ENCODE measurements at places on chromosomes 11 and 22.

GRCh38 chr22:48105259-48105658, 1342.8 kb downstream of the TBC1D22A start:
- DNase-seq: no peak

DNA sequence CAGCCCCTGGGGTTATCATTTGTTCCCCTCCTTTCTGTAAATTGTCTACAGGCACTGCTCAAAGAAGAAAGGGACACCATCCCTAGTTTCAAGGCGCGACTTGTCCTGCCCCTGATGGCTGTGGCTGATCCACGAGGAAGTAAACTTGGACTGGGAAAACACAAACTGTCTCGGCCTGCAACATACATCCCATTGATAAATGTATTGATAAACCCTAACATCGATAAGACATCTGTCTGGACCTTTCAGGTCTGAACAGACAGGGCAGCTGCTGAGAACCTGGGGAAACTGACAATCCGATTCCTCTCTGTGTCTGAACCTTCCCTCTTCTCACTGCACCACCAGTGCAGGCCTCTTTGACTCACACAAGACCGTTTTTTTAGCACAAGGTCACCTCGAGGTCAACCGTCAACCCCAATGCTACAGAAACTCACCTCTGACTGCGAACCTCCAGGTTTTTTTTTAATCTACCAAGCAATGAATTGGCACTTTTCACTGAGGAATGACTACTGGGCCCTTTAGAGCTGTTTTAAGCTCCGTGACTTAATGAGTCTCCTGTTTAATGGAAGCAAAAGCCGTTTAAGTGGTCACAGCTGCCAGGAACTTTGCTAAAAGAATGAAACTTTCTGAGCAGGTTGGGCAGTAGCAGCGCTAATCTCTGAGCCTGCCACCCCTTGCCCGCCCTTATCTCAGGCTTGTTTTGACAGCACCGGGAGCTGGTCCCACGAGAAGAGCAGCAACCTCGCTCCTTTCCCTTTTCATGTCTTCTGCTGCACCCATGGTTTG, 203.8 kb upstream of the TMEM45B start:
- DNase-seq: no peak

DNA sequence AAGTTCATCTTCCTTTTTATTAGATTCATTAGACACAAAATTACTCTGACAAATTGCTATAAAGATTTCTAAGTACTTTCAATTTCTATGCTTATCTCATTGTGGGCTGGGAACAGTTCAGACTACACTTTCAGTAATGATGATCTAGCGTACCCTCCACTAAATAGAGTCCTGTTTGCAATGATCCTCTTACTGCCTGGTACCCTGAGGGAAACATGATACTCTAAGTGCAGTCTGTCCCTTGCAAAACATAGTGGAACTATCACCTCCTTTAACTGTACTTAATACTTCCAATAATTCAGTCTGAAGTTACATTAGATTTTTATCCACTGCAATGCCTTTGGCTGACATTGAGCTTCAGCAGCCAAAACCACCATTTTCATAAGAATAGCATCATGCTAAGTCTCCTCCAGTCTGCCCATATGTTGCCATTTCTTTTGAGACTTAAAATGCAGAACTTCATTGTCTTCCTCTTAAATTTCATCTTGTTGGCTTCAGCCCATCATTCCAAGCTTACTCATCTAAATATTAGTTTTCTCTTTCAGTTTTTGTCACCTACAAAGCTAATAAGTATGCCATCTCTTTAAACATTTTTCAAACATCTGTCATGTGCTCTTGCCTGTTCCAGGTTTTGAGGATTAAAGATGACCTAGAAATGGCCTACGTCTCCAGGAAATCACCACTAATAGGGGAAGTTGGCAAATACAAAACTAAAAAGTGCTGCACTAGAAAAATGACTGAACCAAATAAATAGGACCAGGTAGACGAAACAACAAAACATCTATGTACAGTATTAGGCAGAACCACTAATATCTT, 55.5 kb downstream of the PAK1 start:
- DNase-seq: no peak

- DNase-seq: no peak
These were observed 23.9 kb downstream of the NEFH start for GRCh38 chr22:29503811-29504372.

GRCh38 chr22:19874307-19875060, 19.8 kb upstream of the GNB1L start:
- no peak for DNase-seq

DNA sequence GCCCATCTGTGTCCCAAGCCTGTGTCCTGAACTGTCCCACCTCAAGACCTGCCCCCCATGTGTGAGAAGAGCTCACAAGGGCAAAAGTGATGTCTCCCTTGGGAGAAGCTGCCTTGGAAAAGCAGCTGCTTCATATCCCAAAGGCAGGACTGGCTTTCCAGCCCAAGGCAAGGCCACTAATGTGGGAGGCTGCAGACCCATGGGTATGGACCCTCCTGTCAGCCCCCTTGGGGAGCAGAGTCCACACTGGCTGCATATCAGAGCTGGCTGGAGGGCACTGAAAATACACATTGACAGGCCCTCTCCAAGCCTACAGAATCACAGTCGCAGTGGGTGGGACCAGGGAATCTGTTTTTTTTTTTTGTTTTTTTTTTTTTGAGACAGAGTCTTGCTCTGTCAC, 2.7 kb downstream of the PELI3 start:
- DNase-seq: no peak

GRCh38 chr22:28829358-28830181, 29.2 kb upstream of the XBP1 start:
- DNase-seq: peak; percentile 57

DNA sequence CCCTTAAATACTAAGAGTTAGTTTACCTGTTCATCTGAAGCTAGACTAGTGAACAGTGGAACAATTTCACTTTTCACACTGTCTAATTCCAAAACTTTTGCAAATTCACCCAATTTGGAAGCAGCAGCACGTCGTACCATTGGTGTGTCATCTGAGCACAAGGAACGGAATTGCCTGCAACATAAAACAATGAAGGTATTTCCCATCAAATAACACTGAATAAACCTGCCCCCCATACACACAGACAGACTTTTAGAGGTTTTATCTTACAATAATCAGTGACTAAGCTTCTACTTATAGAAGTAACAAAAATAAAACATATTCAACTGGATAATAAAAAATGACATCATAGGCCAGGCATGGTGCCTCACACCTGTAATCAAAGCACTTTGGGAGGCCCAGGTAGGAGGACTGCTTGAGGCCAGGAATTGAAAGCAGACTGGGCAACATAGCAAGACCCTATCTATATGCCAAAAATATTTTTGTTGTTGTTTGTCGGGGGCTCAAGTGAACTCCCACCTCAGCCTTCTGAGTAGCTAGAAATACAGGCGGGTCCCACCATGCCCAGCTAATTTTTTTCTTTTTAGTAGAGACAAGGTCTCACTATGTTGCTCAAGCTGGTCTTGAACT, 6.3 kb downstream of the PPP2R1B start:
- no peak for DNase-seq

DNA sequence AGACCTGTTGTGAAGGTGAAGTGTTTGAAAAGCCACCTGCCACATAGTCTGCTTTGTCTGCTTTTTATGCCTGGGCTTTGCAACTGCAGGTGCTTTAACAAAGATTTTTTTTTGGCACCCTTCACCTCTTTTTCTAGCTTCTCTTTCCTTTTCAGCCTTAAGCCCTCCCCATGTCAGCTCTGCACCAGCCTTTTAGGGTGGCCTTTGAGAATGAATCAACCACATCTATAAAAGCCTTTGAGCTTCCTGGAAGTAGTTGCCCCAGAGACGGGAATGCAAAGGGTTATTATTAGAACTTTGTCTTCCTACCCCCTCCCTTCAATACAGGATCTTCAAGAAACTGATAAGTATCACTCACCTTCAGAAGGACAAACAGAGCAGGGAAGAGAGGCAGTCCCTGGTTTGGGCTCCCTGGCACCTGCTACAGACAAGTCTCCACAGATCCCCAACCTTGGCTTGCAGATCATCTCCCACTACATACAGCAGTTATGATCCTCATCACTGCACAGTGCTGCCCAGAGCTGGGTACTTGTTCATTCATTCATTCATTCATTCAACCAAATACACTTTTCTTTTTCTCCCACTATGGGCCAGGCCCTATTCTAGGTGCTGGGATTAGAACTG, 8.0 kb downstream of the PVALB start:
- DNase-seq: no peak

DNA sequence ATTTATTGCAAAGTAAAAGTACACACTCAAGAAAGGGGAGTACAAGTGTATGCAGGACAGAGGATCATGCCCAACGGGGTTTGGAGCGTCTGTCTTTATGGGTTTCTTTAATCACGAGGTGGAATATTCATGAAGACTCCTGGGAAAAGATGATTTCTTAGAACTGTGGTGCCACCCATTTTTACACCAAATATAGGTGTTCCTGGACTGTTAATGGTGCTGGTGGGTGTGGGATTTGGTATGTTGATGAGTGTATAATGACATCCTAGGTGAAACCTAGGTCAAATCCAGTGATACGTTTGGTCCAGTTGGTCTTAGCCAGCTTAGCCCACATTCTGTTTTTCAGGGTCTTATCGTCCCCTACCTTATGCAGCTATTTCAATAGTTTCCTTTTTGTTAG, 21.1 kb downstream of the ANO3 start:
- no peak for DNase-seq

DNA sequence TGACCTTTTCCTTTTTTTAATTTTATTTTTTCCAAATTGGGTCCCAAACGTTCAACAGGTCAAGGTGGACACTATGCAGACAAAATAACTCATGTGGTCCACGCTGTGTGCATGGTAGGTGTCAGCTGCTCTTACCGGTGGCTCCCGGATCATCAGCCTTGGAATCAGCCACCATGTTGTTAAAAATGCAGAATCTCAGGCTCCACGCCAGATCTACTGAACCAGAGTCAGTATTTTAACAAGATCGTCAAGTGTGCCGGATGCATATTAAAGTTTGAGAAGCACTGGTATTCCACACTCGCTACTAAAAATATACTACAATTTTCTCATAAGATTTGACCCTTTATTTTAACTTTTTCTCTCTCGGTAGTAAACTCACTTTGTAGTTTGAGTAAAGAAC, 553 bp upstream of the LDLRAD3 start:
- DNase-seq: no peak

GRCh38 chr22:37413546-37413945, 13.7 kb downstream of the ELFN2 start:
- no peak for DNase-seq

DNA sequence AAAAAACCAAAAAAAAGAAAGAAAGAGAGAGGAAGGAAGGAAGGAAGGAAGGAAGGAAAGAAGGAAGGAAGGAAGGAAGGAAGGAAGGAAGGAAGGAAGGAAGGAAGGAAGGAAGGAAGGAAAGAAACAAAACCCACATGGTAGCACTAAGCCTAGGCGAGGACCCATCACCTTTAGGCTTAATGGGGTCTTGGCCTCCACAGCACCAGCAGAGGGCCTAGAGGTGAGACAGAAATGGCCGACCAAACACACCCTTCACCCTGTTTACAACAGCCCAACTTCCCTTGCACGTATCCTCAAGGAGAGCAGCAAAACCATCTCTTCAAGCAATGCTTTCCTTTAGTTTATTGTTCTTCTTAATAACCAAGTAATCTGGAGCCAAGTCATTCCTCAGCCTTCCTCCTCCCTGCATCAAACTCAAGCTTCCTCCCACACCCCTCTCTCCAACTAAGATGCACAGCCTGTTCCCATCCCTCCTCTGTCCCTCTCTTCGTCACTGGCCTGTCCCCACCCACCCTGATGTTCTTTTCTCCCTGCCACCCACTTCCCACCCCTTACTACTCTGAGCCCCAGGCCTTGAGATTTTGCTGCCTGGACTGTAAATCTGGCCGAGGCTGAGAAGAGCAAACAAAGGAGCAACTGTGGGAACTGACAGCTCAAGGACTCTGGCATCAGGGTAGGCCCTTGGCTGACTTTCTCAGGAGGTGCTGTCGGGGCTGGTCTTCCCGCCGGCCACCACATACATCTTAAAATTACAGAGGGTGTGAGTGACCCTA, 26.0 kb downstream of the POU2AF1 start:
- no peak for DNase-seq

- no peak for DNase-seq
These were observed 16.5 kb upstream of the DGKZ start for GRCh38 chr11:46330563-46331281.

DNA sequence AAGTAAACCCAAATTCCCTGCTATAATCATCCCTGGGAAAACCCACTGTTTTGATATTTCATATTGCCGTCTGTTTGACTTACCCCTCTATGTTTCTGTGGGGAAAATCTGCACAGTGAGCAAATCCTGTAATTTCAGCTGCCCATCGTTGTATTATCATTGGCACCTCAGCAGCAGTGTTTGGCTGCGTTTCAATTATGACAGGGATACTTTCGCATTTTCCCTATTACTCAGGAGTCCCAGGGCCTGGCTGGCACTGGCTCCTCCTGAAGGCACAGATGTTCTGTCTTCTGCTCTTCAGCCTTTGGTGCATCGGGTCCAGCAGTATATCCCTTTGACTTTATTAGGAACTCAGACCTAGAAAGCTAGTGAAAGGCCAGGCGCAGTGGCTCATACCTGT, 12.2 kb upstream of the MMP12 start:
- no peak for DNase-seq

DNA sequence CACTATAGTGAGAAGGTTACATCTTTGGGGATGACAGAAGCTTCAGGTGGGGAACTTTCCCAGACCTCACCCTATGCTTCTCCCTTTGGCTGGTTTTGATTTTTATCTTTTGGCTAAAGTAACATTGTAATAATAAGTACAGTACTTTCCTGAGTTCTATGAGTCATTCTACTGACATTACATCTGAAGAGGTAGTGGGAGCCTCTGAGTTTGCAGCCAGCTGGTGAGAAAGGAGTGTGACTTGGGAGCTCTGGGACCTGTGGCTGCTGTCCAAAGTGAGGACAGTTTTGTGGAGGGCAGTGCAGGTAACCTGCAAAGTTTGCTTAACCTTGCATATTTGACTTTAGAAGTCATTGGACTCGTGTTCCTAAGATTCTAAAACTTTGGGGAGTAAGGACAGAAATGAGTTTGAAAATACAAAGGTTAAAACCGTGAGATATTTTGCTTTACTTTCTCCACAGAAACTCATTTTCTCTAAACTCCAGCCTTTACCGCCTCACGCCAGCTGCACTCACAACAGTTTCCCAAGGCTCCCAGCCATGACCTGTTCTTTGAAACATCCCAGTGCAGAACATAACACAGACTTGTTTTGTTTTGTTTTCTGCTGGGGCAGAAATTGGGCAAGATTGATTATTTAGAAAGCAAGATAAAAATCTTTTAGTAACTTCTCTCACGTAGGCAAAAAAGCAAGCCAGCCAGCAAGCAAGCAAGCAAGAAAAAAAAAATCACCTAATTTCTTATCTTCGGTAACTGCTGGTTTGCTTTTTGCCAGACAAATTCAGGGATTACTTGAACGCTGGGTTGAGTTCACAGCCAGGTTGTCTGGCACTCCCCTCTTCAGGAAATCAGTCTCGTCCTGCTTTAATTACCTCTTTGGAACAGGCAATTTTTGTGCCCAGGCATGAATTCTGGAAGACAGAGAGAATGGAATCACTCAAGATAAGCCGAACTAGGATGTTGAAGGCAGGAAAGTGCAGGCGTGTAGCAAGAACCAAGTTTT, 478.3 kb upstream of the ISX start:
- no peak for DNase-seq

DNA sequence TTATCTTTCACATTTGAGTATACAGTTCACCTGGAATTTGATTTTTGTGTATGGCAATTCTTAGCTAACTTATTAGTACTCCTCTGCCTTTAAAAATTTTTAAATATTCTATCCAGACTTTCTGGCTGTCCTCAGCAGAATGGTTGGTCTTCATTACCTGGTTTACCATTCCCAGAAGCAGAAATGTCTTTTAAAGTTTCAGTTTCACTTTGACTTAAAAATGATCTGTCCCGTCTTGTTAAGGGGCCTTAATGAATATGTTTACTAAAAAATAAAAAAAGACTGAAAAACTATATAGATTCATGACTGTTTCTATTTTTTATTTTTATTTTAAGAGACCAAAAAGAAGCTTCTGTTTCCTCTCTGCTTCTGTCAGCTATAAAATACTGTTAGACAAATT, 70.5 kb upstream of the TNRC6B start:
- DNase-seq: no peak
